ENCODE measurements at places on chromosomes 5 and 9.

DNA sequence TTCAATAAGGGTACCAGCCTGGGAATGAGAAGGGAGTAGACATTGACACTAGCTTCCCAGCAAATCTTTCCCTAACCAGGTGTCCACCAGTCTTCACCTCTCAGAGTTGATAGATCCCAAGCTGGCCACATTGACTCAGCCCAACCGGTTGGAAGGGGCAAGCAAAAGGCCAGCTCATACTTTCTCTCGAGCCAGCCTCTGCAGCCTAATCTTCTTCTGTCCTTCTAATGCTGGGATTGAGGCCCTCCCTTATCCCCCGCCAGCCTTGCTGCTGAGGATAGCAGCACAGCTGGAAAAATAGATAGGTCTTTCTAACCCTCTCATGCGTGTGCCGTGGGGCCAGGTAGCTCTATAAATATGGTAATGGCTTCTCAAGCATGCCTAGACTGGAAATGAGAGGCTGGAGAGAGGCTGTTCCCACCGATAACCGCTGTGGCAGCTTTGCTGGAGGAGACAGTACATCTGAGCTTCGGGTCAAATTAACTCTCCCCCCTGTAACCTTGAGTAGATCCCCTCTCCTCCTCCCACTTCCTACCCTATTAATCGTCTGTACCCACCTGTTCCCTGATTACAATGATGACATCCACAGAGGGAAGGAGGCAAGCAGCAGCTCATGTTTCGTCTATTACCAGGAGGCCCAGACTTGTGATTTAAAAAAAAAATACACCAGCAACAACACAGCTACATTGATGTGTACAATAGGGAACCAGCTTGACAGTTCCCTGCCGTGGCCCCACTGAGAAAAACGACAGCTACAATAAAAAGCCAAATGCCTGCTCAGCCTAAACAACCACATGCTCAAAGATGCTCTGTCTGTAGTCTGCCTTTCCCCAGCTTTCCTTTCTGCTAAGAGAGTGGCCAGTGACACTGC, 219.9 kb upstream of the BRINP1 start:
- DNase-seq, result no peak

DNA sequence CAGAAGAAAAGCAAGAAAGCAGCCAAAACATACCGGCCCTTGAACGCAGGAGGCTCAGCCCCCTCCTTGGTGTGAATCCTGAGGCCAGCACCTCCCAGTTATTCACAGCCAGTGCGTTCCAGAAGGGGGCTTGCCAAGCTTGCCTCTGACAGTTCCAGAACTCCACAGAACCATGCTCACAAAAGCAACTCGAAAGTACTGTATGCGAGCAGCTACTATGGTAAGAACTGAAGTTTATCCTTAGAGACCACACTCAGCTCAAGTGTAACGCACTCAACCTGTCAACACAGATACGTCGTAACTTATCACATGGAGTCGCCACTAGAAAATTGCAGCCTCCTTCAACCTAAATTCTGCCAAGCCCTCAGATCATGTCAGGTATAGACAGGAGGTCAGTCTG, 1.4 kb downstream of the UBAC1 start:
- no peak for DNase-seq

- DNase-seq, result peak; percentile 54
These were observed 8.8 kb upstream of the IGFBPL1 start for GRCh38 chr9:38432922-38433510.

- DNase-seq, result no peak
These were observed 37.4 kb downstream of the SNX30 start for GRCh38 chr9:112787978-112788377.

DNA sequence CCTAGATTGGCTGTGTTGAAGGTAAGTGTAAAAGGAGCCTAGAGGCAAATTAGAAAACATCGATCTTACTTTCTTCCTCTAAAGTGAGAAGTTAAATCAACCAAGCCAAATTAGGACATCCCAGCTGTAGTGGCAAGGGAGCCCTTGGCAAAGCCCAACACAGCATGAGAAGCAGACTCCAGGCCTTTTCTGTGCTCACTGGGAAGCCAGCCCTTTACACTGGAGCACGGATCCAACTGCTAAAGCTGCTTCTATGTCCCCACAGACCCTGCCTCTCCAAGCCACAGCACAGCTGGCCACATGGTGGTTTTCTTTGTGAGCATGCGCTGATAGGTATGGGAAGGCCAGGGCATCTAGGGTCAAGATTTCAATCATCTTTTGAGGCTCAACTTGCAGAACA, 94.1 kb downstream of the APBA1 start:
- no peak for DNase-seq

- no peak for DNase-seq
These were observed 87.3 kb downstream of the HSD17B3 start for GRCh38 chr9:96214635-96215034.

- no peak for DNase-seq
These were observed 237.8 kb downstream of the SEC61B start for GRCh38 chr9:99459919-99460318.

- no peak for DNase-seq
These were observed 1.1 kb downstream of the EPB41L4B start for GRCh38 chr9:109319626-109320241.

- no peak for DNase-seq
These were observed 92.1 kb downstream of the CDKN2A start for GRCh38 chr9:21902136-21902535.

DNA sequence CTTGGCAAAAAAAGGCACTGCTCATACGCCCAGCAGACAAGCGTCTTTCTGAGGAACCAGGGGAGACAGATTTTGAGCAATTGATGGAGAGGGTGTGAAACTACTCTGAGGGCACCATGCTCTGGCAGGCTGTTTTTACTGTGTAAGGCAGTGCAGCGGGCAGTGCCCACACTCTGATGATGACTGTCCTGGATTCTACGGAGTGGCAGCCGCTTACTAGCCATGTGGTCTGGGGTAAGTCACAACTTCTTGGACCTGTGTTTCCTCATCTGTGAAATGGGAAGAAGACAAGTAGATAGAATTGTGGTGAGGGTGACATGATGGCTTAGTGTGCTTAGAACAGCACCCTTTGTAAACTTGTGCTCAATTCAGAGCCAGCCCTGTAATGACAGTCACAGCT, 38.8 kb downstream of the FABP6 start:
- no peak for DNase-seq

GRCh38 chr5:83306572-83307241, 164.8 kb upstream of the VCAN start:
- peak; percentile 2 for DNase-seq

GRCh38 chr5:166781737-166782136, 1509.7 kb upstream of the WWC1 start:
- no peak for DNase-seq

DNA sequence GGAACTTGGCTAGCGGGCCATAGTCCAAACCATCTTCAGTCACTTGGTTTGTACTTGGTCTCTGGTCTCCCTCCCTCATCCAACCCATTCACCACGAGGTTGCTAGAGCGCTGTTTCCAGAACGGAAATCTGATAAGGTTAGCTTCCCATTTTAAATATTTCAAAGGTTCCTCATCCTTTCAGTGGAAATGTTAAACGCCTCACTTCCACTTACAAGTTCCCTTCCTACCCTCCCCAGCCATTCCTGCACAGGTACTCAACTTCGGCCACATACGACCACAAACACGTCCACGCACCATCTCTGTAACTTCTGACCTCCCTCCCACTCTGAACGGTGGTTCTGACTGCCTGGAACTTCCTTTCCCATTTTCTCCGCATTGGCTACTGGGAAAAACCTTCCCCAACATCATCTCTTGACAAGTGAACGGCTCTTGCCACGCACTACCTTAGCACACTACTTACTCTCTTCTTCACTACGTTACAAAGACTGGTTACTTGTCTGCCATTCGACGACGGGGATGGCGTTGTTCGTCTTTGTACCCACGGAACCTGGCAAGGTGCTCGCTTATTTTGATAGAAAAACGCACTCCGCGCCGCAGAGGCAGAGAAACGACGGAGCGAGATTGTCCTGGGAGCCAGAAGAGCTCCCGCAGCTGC, 629 bp downstream of the CCNH start:
- DNase-seq, result no peak

- DNase-seq, result no peak
These were observed 24.3 kb downstream of the KCNT1 start for GRCh38 chr9:135726138-135726853.

GRCh38 chr5:95256446-95256845, 28.4 kb downstream of the MCTP1 start:
- no peak for DNase-seq

DNA sequence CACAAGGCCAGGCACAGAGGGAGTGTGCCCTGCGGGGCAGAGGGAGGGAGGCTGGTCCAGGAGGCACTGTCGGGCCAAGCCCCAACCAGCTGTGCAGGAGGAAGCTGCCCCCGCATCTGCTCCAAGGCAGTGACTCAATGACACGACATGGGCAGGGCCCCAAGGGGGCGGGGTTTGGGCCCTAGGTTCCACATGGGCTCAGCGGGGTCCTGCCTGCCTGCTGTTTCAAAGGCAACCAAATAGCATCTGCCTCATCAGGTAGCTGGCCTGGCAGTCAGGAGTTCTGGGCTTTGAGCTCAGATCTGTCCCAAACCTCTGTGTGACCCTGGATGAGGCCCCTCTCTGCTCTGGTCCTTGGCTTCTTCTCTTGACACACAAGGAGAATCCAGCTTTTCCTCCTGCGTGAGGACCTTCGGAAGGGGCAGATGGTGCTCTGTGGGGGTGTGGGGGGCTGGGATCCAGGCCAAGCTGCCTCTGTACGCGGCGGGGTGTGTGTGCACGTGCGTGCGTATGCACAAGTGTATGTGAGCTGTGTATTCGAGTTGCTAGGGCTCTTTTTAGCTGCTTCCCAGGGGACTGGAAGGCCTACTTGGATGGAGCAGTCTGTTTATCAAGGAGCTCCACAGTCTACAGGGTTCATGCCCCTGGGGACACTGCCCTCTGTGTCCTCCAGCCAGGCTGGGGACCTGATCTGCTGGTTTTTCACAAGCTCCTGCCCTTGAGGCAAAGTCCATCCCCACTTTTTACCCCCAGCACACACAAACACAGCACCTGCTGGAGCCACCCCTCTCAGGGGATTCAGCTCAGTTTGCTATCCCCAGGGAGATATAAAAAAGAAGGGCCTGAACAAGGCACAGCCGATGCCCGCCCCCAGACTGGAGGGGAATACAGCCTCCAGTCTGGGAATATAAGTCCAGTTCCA, 138.9 kb downstream of the RGS3 start:
- peak; percentile 47 for DNase-seq

DNA sequence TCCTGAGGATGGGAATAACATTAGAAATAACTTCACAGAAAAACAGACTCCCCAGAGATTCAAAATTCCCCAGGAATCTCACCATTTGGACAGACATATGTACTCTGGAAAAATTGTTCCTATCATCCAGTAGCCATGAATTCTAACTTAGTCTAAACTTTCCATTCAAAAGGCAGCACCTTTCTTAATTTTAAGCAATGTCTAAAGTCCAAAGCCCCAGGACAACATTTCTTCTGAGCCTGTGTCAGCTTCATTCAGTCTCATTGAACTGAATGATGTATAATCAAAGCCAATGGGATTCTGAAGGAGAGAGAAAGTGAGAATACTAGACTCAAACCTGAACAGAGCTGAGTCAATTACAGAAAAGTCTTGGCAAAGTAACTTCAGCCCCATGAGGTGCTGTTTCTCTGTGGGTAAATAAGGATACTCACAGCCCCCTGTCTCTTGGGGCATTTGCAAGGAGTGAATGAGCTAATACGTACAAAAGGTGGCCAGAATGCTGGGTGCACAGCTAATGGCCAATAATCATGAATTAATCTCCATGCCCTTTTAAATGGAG, 140.6 kb downstream of the SEMA5A start:
- no peak for DNase-seq

DNA sequence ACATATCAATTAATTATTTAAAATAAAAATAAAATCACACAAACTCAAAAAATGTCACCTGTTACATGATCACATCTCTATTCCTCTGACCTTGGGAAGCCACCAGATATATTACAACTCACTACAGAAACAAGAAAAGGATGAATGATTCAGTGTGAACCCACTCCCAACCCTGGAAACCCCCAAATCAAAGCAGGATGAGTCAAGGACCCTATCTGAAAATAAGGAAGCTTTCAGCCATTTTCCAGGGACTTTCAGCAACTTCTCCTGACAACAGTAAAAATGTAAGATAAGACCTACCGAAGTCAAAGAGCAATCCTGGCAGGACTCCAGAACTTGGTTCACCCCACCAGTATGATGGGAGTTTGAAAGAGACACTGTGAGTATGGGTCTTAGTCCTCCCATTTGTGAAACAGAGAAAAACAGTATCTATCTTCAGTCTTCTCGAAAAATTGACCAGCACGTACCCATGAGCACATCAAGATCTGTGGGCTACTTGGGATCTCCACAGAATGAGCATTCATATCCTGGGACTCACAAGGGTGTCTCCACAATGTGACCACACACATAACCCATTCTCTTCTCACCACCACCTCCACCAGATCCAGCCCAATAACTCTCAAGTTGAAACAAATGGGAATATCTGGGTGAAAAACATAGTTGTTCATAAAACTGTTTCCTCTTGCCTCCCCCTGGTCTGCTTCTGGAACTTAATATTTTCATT, 9.9 kb downstream of the NRG2 start:
- DNase-seq, result no peak

- DNase-seq, result no peak
These were observed 505 bp upstream of the ACER2 start for GRCh38 chr9:19408316-19408692.

DNA sequence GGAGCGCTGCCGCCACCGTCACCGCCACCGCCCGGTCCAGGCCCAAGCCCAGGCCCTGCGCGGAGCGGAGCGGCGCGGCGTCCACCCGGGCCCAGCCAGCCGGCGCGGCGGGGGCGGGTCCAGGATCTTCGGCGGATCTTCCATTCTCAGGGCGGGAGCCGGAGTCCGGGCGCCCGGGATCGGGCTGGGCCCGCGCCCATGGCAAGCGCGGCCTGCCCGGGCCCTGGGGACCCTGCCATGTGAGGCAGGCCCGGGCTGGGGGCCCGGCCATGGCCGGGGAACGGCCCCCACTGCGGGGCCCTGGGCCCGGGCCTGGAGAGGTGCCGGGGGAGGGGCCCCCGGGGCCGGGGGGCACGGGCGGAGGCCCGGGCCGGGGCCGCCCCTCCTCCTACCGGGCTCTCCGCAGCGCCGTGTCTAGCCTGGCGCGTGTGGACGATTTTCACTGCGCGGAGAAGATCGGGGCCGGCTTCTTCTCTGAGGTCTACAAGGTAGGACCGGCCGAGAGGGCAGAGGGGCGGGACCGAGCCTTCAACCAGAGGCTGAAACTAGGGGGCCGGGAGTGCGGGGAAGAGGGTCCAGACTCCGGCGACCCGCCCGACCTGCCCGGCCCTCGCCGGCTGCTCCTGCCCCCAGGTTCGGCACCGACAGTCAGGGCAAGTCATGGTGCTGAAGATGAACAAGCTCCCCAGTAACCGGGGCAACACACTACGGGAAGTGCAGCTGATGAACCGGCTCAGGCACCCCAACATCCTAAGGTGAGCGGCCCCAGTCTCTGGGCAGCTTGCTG, 482 bp downstream of the TESK1 start:
- no peak for DNase-seq

Data from COLO829 (cell line).